ENCODE measurements at places on chromosomes 5 and 9.

DNA sequence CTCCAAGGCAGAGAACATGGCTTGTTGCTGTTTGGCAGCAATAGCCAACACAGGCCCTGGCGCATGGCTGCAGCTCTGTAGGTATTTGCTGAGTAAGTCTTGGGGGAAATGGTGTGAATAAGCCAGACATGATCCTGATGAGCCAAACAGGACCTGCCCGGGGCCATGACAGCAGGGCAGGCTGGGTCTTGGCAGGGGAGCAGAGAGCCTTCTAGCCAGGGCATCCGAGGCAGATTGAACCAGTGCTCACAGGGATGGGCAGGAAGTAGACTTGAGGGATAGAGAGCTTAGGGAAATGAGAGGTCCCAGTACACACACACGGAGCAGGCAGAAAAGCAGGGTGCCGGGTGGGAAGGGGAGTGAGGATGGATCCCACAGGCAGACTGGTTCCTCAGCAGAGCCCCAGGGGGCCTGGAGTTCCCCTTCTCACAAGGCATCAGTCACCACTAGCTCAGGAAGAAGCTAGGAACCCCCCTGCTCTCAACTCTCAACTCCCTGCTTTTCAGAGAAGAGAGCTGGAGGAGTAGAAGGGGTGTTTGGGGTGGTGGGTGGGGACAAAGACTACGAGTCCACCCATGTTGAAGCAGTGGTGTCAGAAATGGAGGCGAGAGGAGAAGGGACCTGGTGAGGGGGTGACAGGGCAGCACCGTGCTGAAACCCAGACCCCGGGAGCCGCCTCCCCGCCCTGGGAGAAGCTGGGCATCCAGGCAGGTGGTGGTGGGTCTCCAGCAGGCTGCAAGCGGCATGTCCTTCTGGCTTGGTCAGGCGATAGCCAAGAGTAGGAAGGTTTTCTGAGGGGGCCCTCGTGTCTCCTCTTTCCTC lies 111.1 kb downstream of the RGS3 start:
- DNase-seq = no peak

GRCh38 chr5:147072622-147073021 lies 162.2 kb upstream of the STK32A start:
- DNase-seq = no peak

- no peak for DNase-seq
Measured at GRCh38 chr9:18720691-18721090, 246.7 kb downstream of the ADAMTSL1 start.

DNA sequence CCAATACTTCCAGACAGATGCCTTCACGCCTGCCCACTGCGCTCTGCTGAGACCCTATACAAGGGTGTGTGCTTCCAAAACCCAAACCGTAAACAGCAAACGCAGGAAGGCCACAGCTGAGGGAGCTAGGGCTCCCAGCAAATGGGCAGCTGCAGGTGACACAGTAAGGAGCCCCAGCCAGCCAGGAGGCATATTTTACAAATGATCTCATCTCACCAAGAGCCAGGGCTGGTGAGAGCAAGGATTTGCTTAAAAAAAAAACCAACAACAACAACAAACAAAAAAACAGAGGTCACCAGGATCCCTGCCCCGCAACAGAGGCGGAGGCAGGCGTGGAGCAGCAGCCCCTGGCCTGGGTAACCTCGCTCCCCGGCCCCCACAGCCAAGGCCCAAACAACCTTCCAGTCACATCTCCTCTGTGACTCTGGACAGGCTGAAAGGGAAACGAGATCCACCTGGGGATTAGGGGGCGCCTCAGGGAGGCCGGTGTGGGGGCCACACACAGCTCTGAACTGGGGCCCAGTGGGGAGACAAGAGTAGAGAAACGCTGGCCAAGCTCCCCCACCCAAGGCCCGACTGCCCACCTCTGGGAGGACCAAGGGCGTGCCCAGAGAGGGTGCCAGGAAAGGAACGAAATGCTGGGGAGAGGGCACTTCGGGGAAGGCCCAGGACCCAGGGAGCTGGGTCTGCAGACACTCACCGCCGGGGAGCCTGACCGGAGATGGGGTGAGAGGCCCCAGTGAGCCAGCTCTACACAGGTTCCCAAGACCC lies 3.3 kb downstream of the NACC2 start:
- DNase-seq = no peak

- no peak for DNase-seq
Measured at GRCh38 chr9:134153450-134153849, 10.9 kb downstream of the RNU6ATAC start.

DNA sequence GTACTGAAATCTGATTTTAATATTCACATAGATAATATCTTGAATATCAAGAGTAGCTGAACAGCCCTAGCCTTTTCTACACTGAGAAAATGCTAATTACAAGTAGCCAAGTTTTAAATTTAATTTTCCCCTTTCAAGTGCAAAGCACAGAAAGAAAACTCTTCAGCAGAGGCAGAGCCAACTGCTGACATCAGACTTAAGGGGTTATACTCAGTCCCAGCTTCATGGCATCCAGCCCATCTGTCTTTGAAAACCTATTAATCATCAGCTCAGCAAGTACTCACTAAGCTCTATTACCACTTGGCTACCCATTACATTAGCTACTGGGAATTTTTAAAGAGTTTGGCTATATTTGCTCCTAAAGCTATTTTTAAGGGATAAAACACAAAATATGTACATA lies 220.5 kb downstream of the SLC12A2 start:
- no peak for DNase-seq

DNA sequence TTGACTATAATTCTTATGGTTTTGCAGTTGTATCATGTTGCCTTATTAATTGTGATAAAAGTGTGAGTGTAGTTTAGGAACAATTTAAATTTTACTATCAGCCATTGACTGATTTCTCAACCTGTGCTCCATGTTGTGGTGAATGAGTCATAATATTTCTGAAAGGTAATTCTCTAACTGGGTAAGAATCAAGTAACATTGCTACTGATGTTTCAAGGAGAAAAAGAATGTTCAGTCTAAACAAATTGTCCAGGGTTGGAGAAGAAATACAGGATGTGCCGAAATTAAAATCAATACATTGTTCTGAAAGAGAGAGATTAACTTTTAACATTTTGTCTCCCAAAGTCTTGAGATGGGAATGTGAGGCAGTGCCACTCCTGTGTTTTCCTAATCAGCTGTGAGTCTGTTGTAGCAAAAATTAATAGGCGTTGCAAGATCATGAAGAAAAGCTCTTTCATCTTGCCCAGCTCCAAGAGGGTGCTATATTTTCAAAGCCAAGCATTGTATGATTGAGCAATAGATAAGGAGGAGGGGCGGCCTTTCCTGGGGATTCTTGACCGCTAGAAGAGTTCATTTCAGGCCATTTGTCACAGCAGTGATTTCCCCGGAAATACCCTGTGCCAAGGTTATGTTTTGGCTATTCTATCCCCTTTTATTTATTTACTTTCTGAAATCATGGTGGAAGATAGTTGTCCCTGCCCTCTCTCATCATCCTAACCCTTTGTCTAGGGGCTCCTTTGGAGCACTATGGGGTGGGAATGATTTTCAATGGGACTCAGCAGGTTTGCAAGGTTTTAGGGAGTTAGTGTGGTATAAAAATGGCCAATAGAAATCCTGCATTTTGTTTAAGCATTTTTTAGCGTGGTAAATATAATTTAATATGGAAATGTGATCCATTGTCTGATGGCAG lies 151.6 kb downstream of the FOCAD start:
- no peak for DNase-seq

DNA sequence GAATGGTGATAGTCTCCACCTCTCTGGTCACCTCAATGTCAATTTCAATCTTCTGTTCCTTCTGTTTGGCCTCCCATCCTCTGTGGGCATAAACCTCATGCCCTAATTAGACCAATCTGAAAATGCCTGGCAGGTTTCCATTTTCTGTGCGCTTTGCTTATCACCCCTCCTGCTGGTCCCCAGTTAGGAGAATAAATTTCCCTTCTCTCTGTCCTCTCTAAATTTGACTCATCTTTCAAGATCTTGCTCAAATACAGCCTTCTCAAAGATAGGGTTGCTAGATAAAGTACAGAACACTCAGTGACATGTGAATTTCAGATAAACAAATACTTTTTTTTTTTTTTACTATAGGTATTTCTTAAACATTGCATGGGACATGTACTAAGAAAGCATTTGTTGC lies 69.4 kb upstream of the CD180 start:
- no peak for DNase-seq

- DNase-seq = no peak
Measured at GRCh38 chr9:135591506-135592330, 30.2 kb downstream of the PAEP start.

DNA sequence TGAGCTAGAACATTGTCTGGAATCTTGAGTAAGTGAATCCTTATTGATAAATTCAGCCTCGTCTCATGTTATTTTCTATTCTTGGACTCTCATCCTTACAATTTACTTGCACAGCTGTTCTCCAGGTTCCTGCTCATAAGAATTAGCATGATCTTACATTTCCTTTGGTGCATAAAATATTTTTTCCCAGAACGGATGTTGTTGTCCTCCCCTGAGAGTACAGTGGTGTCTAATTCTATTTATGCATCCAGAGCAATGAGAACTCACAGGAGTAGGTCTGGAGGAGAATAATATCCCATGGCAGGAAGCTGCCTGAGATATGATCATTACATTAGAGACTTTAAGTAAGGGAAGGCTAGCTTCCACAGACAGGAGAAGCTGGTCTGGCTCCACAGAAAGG lies 178.4 kb upstream of the MAST4 start:
- DNase-seq = no peak

DNA sequence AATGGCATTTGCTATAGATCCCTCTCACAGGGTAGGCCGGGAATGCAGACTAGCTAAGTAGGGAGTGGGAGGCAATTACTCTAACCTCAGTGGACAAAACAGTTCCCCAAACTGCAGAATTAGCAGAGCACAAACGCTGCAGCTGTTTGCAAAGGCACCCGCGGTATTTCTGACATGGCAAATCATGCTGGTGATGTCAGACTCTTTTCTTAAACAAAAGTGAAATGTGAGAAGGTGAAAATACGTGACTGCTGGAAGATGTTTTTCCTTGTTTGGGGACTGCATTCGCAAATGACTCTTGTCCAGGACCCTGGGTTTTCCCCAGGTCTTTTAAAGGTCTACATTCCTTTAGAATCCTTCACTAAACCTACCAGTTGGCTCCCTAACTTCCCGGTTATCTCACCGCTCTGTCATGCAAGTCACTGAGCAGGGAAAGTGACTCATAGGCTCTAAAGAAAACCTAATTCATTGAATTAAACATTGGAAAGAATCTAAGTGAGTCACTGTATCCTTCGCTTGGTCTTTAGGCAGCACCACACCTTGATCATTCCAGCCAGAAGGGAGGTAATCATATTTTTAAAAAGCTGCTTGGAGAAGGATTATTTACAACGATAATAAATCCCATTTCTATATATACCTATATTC lies 91.5 kb upstream of the DNAH5 start:
- no peak for DNase-seq

- DNase-seq = no peak
Measured at GRCh38 chr9:120914396-120914795, 12.2 kb downstream of the TRAF1 start.

DNA sequence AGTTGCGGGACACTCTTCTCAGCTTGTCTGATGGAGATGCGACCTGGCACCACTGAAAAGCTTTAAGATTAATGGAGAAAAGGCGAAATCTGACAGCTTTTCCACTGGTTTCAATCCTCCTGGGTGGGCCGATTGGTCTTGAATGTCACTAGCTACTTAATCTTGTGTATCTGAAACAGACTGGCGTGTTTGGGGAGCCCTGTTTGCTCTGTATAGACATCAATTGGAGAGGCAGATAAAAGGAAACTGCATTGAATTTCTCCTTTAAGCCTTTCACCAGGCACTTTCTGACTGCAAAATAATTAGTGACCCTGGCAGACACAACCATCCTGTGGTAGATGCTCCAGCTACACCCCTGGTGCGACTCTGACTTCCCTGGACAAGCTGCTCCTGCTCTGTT lies 224.2 kb downstream of the NDUFS4 start:
- DNase-seq = no peak

DNA sequence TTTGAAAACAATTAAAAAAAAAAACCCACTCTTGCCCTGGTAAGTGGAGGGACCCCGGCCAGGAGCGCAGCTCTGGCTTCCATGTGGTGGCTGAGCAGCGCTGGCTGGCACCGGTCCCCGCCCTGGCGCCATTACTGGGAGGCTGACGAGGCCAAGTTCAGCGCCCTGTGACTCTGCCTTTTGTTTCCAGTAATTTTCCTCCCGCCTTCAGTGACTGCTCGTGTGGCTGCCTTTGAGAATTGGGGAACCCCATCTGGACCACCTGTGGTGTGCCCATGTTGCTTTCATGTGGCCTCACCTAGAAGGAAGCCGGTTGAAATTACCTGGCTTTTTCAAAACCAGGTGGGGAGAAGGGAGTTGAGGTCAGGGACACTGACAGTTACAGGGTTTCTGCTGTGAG lies 136.1 kb downstream of the GAPVD1 start:
- DNase-seq = no peak

GRCh38 chr5:53472720-53473510 lies 7.5 kb upstream of the FST start:
- DNase-seq = no peak

GRCh38 chr9:111411266-111411665 lies 72.9 kb downstream of the ECPAS start:
- no peak for DNase-seq

GRCh38 chr5:52799358-52799982 lies 11.8 kb downstream of the ITGA1 start:
- DNase-seq = no peak

DNA sequence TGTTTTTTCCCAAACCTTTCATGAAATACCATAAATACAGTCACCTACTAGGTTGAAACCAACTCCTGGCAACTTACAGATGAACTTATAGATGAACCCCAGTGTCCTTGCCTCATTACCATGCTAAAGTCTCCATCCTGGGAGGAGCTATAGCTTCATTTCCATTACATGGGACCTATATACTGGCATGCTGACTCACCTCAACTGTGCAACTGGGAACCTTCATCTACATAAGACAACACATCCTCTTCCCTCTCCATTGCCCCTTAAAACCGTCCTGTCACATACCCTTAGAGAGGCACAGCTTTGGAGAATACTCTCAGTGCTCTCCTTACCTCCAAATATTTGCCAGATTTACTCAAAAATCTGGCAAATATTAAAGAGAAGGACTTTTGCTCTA lies 638.3 kb downstream of the HTR1A start:
- DNase-seq = no peak

GRCh38 chr9:131411719-131412681 lies 18.1 kb downstream of the PRRC2B start:
- DNase-seq = no peak
